Upper lobe of right lung (tissue), 1 donor: ENCODE measurements at places on chromosomes 7 and 10. TPM values are rescaled to one million over a fixed set of nuclear protein-coding genes. Genes with fewer than 3 reads are reported as not detected.

The C7orf57 gene
- total RNA-seq, result not detected

The SEMA3E gene
- total RNA-seq, result 11.9 TPM

The KDM7A gene
- 16.7 TPM for total RNA-seq

The SLC39A12 gene
- 0.29 TPM for total RNA-seq

The EXOC6 gene
- total RNA-seq, result 24.9 TPM

The CNPY1 gene
- not detected for total RNA-seq

The GATA3 gene
- 3.2 TPM for total RNA-seq

The ASZ1 gene
- total RNA-seq, result not detected

The ANKRD16 gene
- total RNA-seq, result 4.6 TPM

DNA sequence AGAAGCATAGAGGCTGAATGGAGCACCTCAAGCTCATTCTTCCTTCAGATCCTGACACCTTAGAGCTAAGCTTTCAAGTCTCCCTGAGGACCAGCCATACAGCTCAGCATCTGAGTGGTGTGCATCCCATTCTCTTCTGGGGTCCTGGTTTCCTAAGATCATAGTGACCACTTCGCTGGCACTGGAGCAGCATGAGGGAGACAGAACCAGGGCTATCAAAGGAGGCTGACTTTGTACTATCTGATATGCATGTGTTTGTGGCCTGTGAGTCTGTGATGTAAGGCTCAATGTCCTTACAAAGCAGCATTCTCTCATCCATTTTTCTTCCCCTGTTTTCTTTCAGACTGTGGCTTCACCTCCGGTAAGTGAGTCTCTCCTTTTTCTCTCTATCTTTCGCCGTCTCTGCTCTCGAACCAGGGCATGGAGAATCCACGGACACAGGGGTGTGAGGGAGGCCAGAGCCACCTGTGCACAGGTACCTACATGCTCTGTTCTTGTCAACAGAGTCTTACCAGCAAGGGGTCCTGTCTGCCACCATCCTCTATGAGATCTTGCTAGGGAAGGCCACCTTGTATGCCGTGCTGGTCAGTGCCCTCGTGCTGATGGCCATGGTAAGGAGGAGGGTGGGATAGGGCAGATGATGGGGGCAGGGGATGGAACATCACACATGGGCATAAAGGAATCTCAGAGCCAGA lies 31.0 kb downstream of the PRSS2 start:
- no peak for DNase-seq
- peaks cover 13% of the 10 kb centered on the region for H3K4me1 ChIP-seq
- H3K27me3 ChIP-seq, result peaks cover 28% of the 10 kb centered on the region
- no peak overlapping the region for H3K4me3 ChIP-seq

DNA sequence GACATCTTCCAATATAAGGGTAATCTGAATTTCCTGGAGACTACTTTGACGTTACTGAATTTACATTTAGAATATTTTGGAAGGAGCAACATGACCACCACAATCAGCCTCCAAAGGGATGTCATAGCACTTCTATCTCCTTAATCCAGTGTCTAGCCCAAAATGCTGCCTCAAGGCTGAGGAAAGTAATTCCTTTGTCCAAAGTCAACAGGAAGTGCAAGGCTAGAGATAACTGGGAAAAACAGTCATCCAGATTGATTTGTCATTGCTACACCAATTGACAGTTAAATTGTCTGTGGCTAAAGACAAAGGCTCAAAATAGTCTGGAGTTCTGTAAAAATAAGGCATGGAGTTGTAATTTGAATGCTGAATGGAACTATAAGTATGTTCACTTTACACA lies 3.9 kb upstream of the TFPI2 start:
- no peak overlapping the region for H3K4me3 ChIP-seq
- peaks cover 17% of the 10 kb centered on the region for H3K27me3 ChIP-seq
- no peak overlapping the region for H3K27ac ChIP-seq
- no peak for DNase-seq
- no peaks in the 10 kb centered on the region for H3K36me3 ChIP-seq

- no peak for DNase-seq
- H3K27me3 ChIP-seq, result no peaks in the 10 kb centered on the region
- H3K27ac ChIP-seq, result no peak overlapping the region
- peaks cover 43% of the 10 kb centered on the region for H3K4me1 ChIP-seq
- no peak overlapping the region for H3K4me3 ChIP-seq
- H3K36me3 ChIP-seq, result peaks cover 7% of the 10 kb centered on the region
Measured at GRCh38 chr10:125018576-125019143, 76.7 kb downstream of the ZRANB1 start.

GRCh38 chr10:68721673-68722335 lies 765 bp downstream of the CCAR1 start:
- DNase-seq, result no peak
- H3K4me3 ChIP-seq, result peak overlapping the region; percentile 96
- no peaks in the 10 kb centered on the region for H3K27me3 ChIP-seq

- H3K4me1 ChIP-seq, result no peaks in the 10 kb centered on the region
- DNase-seq, result no peak
- H3K27me3 ChIP-seq, result peaks cover 18% of the 10 kb centered on the region
- peak overlapping the region; percentile 48 for H3K4me3 ChIP-seq
- no peaks in the 10 kb centered on the region for H3K36me3 ChIP-seq
Measured at GRCh38 chr10:59708816-59709394, 745 bp downstream of the SLC16A9 start.

GRCh38 chr7:150377196-150377595 lies 1.9 kb upstream of the ZNF775 start:
- no peak overlapping the region for H3K27ac ChIP-seq
- DNase-seq, result peak; percentile 2
- peaks cover 39% of the 10 kb centered on the region for H3K4me1 ChIP-seq
- peaks cover 22% of the 10 kb centered on the region for H3K36me3 ChIP-seq
- H3K4me3 ChIP-seq, result no peak overlapping the region
- no peaks in the 10 kb centered on the region for H3K27me3 ChIP-seq

DNA sequence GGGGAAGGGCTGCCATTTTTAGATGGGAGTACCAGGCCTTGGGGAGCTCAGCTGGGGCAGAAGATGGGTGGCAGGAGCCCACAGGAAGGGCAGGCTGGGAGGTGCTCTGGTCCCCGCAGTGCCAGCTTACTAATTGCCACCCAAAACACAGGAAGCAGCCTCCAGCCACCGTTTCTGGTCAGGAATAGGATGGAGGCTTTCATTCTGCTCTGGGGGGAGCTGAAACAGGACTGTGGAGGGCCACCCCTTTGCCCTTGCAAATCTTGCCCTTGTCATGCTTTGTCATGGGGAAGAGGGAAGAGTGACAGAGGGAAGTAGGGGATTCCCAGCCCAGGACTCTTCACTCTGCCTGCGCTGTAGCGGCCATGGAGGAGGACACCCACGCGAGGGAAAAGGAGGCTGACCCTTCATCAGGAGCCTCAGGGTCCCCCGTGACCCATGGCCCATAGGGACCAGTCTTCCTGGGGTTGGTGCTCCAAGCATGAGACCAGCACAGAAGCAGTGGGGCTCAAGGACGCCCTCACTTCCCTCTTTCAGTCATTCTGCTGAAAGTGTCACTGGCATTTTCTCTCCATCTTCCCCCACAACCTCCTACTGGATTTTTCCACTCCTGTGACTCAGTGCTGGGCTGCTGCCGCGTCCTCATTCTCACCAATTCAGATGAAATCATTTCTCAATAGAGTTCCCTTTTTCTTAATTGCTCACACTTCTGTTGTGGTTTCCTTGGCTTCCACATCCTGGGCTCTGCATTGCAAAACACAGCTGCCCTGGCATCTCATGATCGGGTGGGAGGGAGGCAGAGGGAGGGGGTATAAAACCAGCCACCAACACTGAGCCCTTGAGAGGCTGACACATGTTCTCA lies 61.9 kb downstream of the MKI67 start:
- H3K27me3 ChIP-seq, result no peaks in the 10 kb centered on the region
- peak overlapping the region; percentile 64 for H3K27ac ChIP-seq
- H3K4me3 ChIP-seq, result no peak overlapping the region
- H3K4me1 ChIP-seq, result peaks cover 37% of the 10 kb centered on the region
- peak; percentile 82 for DNase-seq
- peaks cover 72% of the 10 kb centered on the region for H3K36me3 ChIP-seq

- no peak overlapping the region for H3K27ac ChIP-seq
- H3K27me3 ChIP-seq, result no peaks in the 10 kb centered on the region
- H3K36me3 ChIP-seq, result no peaks in the 10 kb centered on the region
- H3K4me3 ChIP-seq, result no peak overlapping the region
- no peak for DNase-seq
- H3K4me1 ChIP-seq, result no peaks in the 10 kb centered on the region
Measured at GRCh38 chr7:106535234-106535932, 125.6 kb downstream of the CCDC71L start.

- H3K4me3 ChIP-seq, result no peak overlapping the region
- H3K36me3 ChIP-seq, result no peaks in the 10 kb centered on the region
- H3K4me1 ChIP-seq, result no peaks in the 10 kb centered on the region
- H3K27me3 ChIP-seq, result no peaks in the 10 kb centered on the region
Measured at GRCh38 chr10:5589661-5590511, 65.1 kb downstream of the CALML3 start.

DNA sequence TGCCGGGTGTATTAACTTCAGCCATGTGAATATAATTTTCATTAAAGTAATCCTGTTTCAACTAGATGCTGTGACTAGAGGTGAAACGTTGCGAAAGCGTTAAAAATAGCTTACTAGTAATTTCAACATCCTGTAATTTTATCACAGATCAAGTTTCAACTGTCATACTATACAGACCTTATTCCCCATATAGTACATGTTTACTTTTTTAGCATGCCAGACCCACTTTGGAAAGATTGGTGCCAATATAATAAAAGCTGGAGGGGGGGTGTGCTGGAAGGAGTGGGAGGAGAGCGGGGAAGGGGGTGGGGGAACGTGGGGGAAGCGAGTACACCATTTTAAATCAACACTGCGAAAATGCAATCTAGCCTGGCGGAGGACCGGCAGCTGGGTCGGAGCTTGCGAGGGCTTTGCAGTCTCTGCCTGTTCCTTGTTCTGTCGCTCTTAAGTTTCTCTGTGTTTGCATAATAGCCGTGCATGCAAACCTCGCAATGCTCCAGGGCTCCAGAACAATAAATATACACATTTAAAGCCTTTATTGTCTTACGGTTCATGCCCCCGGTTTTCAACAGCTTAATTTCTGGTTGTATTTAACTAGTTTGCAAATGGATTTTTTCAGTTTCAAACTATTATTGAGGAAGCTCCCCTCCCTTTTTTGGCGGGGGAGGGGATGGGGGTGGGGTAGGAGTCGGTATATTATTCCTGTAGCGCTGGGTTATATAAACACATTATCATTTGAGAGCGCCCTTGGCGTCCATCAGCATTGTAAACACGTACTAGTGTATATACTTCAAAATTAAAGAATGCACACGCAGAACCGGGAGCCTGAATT lies 1.3 kb upstream of the ARID5B start:
- H3K27me3 ChIP-seq, result no peaks in the 10 kb centered on the region
- peak overlapping the region; percentile 89 for H3K4me3 ChIP-seq
- peak overlapping the region; percentile 95 for H3K27ac ChIP-seq
- DNase-seq, result peak; percentile 82

GRCh38 chr7:71900556-71900955 lies 511.6 kb downstream of the CALN1 start:
- H3K27me3 ChIP-seq, result no peaks in the 10 kb centered on the region
- H3K36me3 ChIP-seq, result no peaks in the 10 kb centered on the region
- no peak overlapping the region for H3K27ac ChIP-seq
- no peaks in the 10 kb centered on the region for H3K4me1 ChIP-seq

GRCh38 chr7:2518737-2519118 lies 846 bp upstream of the LFNG start:
- peak overlapping the region; percentile 58 for H3K4me3 ChIP-seq
- peak overlapping the region; percentile 51 for H3K27ac ChIP-seq
- H3K36me3 ChIP-seq, result no peaks in the 10 kb centered on the region
- no peak for DNase-seq
- peaks cover 38% of the 10 kb centered on the region for H3K4me1 ChIP-seq
- no peaks in the 10 kb centered on the region for H3K27me3 ChIP-seq

DNA sequence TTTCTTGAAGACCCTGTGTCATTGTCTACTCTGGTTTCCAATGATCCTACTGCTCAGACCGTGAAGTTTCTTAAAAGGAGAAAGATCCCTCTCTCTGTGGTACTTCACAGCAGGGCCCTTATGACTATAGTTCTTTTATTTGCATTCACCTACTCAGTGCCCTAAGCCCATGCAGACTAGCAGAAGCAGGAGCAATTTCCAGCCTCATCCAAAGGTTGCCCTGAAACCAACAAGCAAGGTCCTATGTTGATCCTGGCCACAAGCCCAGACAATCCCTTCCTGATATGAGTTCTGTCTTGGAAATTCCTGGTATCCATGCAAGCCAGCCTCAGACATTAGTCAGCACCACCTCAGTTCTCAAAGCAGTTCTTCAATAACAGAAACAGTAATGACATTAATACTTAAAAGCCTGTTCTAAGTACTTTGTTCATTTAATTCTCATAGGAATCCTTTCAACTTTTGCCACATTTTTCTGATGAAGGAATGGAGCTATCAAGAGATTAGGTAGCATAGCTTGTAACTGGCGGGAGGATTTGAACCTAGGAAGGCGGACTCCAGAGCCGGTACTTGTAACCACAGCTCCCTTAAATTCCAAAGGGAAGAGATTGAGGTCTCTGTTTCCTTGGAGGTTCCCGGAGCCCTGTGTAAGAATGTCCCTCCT lies 58.1 kb upstream of the ST8SIA6 start:
- no peaks in the 10 kb centered on the region for H3K27me3 ChIP-seq
- no peak overlapping the region for H3K27ac ChIP-seq
- H3K4me1 ChIP-seq, result peaks cover 5% of the 10 kb centered on the region
- no peak for DNase-seq
- no peak overlapping the region for H3K4me3 ChIP-seq
- H3K36me3 ChIP-seq, result no peaks in the 10 kb centered on the region

- H3K36me3 ChIP-seq, result no peaks in the 10 kb centered on the region
- H3K4me1 ChIP-seq, result no peaks in the 10 kb centered on the region
- no peak overlapping the region for H3K27ac ChIP-seq
- DNase-seq, result no peak
- H3K27me3 ChIP-seq, result no peaks in the 10 kb centered on the region
Measured at GRCh38 chr7:15674586-15674985, 11.9 kb downstream of the MEOX2 start.

GRCh38 chr7:28272461-28272877 lies 91.9 kb upstream of the JAZF1 start:
- DNase-seq, result no peak
- no peak overlapping the region for H3K4me3 ChIP-seq
- no peaks in the 10 kb centered on the region for H3K36me3 ChIP-seq
- H3K27me3 ChIP-seq, result no peaks in the 10 kb centered on the region
- no peaks in the 10 kb centered on the region for H3K4me1 ChIP-seq
- no peak overlapping the region for H3K27ac ChIP-seq

GRCh38 chr7:135510592-135511183 lies 786 bp upstream of the CNOT4 start:
- peaks cover 30% of the 10 kb centered on the region for H3K4me1 ChIP-seq
- H3K36me3 ChIP-seq, result no peaks in the 10 kb centered on the region
- no peaks in the 10 kb centered on the region for H3K27me3 ChIP-seq
- peak overlapping the region; percentile 85 for H3K4me3 ChIP-seq
- H3K27ac ChIP-seq, result no peak overlapping the region

GRCh38 chr7:77893813-77894212 lies 95.2 kb downstream of the PHTF2 start:
- no peaks in the 10 kb centered on the region for H3K27me3 ChIP-seq
- no peak overlapping the region for H3K4me3 ChIP-seq
- no peak for DNase-seq
- no peaks in the 10 kb centered on the region for H3K4me1 ChIP-seq
- H3K36me3 ChIP-seq, result no peaks in the 10 kb centered on the region

GRCh38 chr7:40804477-40805215 lies 669.8 kb downstream of the SUGCT start:
- H3K4me1 ChIP-seq, result no peaks in the 10 kb centered on the region
- DNase-seq, result no peak
- no peak overlapping the region for H3K4me3 ChIP-seq
- no peaks in the 10 kb centered on the region for H3K36me3 ChIP-seq

GRCh38 chr10:86128360-86128759 lies 238.2 kb downstream of the GRID1 start:
- H3K27ac ChIP-seq, result no peak overlapping the region
- H3K4me3 ChIP-seq, result no peak overlapping the region
- no peaks in the 10 kb centered on the region for H3K36me3 ChIP-seq
- H3K27me3 ChIP-seq, result no peaks in the 10 kb centered on the region
- no peaks in the 10 kb centered on the region for H3K4me1 ChIP-seq
